Fibroblast of skin of right quadriceps (primary cell): ENCODE measurements at places on chromosomes 7 and 10.

- DNase-seq: no peak
Observed at GRCh38 chr7:105614341-105614840, 33.1 kb upstream of the EFCAB10 start.

DNA sequence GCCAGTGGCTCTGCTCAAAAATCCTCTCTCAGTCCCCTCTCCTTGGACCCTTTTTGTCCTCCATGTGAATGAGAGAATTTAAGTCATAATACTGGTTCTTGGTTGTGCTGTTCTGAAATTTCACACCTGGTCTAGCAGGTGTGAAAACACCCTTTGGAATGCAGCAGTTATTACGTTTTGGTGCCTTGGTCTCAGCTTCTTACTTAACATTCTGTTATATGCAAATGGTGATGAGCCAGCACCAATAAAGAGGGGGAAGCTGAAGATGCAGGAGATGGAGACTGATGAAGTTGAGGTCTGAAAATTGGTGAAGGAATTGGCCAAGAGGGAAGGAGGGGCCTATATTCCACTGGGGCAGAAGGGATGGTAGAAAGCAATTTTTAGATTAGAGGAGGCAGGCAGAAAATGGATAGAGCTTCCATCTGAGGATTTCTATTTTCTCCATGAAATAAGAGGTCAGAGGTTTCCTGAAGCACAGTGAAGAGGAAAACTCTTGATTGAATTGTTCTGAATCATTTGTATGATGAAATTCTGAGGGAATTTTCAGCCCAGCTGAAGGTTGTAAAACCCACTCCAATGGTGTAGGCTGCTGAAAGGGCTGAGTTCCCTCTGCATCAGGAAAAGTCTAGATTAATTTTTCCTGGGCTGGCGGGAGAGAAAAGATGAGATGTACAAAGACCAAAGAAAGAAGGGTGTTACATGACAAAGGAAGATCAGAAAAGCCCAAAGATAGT, 94.0 kb upstream of the FAM180A start:
- peak; percentile 26 for DNase-seq

- peak; percentile 53 for DNase-seq
Observed at GRCh38 chr7:38382684-38383083, 109.2 kb upstream of the TARP start.

GRCh38 chr10:126042354-126042753, 146.0 kb downstream of the FANK1 start:
- DNase-seq: no peak

DNA sequence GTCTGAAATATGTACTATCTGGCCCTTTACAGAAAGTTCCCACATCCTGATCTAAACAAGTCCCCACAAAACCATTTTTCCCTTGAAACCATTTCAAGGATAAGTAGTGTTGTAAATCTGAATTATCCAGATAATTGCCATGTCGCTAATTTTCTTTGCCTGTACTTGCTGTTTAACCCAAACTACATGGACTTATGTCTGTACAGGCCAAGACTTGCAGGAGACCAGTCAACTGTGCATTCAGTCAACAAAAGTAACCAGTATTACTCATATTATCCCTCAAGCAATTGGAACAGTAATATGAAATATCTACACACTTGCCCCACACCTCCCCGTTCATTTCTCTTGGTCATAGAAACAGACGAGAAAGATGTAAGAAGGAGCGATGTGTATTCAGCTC, 347.8 kb upstream of the NFE2L3 start:
- no peak for DNase-seq

GRCh38 chr10:116113721-116114501, 159.1 kb downstream of the GFRA1 start:
- peak; percentile 85 for DNase-seq

- DNase-seq: no peak
Observed at GRCh38 chr7:30329716-30330115, 45.3 kb downstream of the ZNRF2 start.

DNA sequence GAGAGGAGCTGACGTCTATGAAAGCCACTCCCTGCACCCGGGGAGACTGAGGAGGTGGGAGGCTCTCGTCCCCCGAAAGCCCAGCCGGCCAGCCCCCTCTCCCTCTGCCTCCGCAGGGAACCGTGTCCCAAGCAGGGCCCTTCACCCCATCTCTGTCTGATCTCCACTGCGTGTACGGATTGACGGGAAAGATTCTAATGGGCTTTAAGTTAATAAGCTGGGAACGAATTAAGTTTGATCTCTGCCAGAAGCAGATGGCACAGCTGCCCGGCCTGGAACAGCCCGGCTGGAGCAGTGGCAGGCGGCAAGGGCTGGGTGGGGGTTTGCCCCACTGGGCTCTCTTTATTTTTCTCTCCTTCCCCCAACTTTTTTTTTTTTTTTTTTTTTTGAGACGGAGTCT, 6.1 kb upstream of the SLC29A4 start:
- no peak for DNase-seq

DNA sequence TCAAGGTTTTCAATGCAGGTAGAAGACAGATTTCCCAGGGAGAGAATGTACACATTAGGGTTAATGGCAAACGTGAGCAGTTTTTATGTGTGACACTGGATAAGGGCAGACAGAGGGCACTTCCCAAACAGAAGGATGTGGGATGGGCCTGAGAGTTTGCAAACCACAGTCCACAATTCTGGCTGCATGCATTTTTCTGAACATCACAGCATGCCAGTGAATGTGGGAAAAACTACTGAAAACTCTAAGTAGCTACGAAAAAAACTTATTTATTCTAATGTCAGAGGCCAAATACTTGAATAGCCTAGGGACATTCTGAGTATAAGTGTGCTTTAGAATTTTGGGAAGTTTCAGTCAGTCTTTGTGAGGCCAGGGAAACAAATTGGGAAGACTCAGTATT, 145.9 kb downstream of the NRCAM start:
- no peak for DNase-seq

- peak; percentile 75 for DNase-seq
Observed at GRCh38 chr7:33195264-33195663, 65.9 kb downstream of the BBS9 start.

- DNase-seq: peak; percentile 65
Observed at GRCh38 chr7:74343281-74344131, 54.3 kb downstream of the CLIP2 start.

- no peak for DNase-seq
Observed at GRCh38 chr7:127677433-127678230, 25.6 kb downstream of the SND1 start.

GRCh38 chr7:38066391-38066790, 111.7 kb upstream of the STARD3NL start:
- DNase-seq: no peak

DNA sequence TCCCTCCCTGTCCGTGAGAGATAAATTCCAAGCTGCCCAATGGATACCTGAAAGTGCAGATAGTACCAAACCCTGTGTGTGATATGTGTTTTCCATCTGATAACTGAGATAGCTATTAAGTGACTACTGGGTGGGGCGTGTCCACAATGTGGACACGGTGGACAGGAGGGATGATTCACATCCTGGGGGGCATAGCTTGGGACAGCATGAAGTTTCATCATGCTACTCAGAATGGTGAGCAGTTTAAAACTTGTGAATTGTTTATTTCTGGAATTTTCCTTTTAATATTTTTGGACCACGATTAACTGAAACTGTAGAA, 158.6 kb downstream of the CREB5 start:
- DNase-seq: peak; percentile 54

- no peak for DNase-seq
Observed at GRCh38 chr7:156147104-156147503, 334.8 kb upstream of the SHH start.

DNA sequence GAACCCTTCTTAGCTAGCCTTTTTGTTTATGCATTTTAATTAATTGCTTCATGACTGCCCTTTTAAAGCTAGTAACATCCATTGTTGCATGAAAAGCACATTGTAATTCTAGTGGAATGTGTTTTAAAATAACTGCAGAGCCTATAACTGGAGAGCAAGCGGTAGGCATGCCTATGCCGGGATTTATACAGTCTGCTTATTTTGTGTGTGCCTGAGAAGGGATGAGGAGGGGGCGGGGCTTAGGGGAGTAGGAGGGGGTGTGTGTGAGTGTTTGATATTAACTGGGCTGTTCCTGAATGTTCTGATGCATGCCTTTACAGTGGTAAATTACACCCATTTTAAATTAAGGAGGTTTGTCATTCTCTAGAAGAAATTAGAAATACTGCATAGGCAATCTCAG, 208.1 kb downstream of the TCF7L2 start:
- DNase-seq: peak; percentile 44

DNA sequence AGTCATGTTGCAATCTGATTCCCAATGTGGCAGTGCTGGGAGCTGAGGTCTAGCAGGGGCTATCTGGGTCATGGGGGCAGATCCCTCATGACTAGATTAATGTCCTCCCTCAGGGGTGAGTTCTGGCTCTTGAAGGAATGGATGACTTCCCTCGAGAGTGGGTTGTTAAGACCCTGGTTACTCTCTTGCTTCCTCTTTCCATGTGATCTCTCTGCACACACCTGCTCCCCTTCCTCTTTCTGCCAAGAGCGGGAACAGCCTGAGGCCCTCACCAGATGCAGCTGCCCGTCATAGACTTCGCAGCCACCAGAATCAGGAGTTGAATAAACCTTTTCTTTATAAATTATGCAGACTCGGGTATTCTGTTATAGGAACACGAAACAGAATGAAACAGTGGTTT, 37.8 kb downstream of the SFMBT2 start:
- DNase-seq: no peak

- no peak for DNase-seq
Observed at GRCh38 chr10:79413196-79413595, 32.2 kb downstream of the ZCCHC24 start.

- no peak for DNase-seq
Observed at GRCh38 chr10:14507176-14507575, 176.5 kb upstream of the FRMD4A start.

- DNase-seq: no peak
Observed at GRCh38 chr10:114758331-114758730, 63.2 kb upstream of the FHIP2A start.

DNA sequence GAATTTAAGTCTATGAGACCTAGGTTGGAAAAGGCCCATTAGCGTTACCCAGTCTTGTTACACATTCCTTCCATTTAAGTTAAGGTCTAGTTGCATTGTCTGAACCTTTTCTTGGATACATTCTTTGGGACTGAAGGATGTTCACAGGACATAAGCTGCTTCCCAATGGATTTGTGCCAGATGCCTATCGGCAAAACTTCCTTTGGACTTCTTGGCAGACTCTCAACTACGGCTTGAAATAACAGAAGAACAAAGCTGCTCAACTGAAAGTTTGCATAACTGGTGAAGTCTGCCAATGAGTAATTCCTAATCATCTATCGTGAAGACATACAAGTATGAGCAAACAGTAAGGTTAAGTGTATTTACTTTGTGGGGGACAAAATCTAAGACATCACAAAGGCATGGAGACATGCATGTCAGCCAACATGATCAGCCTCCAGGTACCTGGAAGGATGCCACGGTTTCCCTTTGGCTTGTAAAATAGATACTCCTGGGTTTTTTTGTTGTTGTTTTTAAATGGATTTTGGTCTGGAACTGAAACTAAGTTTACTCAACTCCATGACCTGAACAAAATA, 35.4 kb downstream of the MALSU1 start:
- peak; percentile 98 for DNase-seq

GRCh38 chr7:17495655-17496394, 197.4 kb downstream of the AHR start:
- DNase-seq: no peak

GRCh38 chr10:100223879-100224278, 5.5 kb downstream of the CHUK start:
- DNase-seq: no peak

- DNase-seq: no peak
Observed at GRCh38 chr10:28242555-28243204, 60.2 kb downstream of the MPP7 start.

GRCh38 chr7:130926001-130926691, 192.1 kb upstream of the KLF14 start:
- no peak for DNase-seq

GRCh38 chr10:47278720-47279119, 21.3 kb upstream of the GDF10 start:
- DNase-seq: no peak

DNA sequence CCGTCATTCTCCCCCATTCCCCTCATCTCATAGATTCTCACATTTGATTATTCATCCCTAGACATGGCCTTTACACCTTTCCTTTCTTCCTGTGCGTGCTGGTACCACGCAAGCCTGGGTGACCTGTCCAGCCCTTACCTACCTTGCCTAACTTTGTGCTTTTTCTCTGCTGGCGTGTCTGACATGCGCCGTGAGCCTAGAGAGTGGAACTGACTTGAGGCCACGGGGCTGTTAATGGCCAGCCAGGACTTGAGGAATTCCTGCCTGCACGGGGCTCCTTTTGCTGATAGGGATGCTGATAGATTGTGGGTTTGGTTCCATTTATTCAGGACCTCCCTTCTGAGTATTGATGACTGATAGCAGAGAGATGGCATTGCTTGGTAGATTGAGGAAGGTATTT, 134.2 kb downstream of the DOCK1 start:
- no peak for DNase-seq

DNA sequence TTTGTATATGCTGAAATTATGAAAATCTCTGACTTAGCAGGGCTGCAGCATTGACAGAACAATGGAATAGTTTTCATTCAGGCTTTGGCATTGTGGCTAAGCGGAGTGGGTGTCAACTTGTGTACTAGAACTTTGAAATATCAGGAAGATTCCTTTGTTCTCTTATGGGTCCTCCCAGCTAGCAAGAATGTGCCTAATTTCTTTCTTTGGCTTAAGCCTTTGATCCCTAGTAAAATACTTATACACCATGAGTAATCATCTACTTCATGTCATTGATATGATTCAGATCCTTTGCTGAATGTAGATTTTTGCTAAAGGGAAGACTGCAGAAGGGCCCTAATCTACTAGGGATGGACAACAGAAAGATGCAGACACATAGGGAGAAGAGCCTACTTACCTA, 6.2 kb downstream of the AVL9 start:
- DNase-seq: peak; percentile 81

GRCh38 chr7:27173511-27173955, 587 bp downstream of the HOXA10 start:
- peak; percentile 38 for DNase-seq

- DNase-seq: no peak
Observed at GRCh38 chr7:115965236-115965635, 65.3 kb downstream of the TFEC start.

GRCh38 chr10:1109795-1110673, 53.8 kb downstream of the WDR37 start:
- peak; percentile 91 for DNase-seq

- no peak for DNase-seq
Observed at GRCh38 chr7:149442924-149443323, 17.9 kb downstream of the ZNF777 start.

DNA sequence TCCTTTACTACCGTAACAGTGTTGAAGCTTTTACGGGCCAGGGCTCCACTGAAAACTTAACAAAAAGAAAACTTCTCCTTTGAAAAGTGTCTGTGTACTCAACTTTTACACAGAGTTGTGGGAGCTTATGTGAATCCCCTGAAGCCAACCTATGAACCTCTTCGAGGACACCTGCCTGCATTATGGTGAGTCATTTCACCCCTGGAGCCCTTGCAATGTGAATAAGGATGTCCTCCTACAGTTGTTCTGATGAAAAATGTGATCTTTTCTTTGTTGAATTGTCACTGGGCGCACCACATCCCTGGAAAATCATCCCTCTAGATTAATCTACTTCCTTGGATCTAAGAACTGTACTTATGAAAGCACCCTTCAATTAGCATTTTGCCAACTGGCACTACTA, 93.2 kb downstream of the SORCS1 start:
- DNase-seq: no peak

GRCh38 chr7:48097521-48098231, 8.6 kb downstream of the UPP1 start:
- DNase-seq: no peak

GRCh38 chr7:112089551-112089950, 116.6 kb downstream of the DOCK4 start:
- DNase-seq: no peak
